ENCODE measurements at places on chromosomes 7 and 10. TPM values are rescaled to one million over a fixed set of nuclear protein-coding genes. Genes with fewer than 3 reads are reported as not detected.
A peak's percentile ranks its signal among the peaks of the same experiment; 100 is the strongest.

DNA sequence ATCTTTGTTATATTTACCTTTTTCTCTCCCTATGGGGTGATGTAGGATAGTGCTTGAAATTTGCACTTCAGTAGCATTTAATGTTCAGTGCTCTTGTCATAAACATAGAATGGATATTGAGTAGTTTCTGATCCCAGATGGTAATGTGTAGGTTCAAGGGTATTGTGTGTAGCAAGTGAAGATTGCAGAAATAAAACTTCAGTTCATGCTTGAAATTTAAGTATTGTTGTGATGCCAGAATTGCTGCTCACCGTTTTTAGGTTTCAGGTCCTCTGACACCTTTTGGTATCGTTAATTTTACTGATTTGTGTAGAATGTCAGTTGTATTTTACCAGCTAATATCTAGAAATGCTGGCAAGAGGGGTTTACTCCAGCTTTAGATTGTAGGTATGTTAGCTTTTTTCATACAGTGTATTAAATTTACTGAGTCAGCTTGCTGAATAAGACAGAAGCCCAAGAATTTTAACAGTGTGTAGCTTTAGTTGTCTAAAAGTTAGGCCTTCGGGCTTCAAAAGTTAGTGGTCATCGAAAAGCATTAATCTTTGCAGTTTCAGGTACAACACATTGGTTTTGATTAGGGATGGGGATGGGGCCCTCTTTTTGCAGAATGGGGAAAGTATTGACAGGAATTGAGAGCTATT, 1.9 kb downstream of the PTEN start:
- no peaks in the 10 kb centered on the region for H3K36me3 ChIP-seq
- no peaks in the 10 kb centered on the region for H3K27me3 ChIP-seq
- peak overlapping the region; percentile 80 for H3K4me3 ChIP-seq

SPDYE16 gene
- total RNA-seq, result not detected

DNA sequence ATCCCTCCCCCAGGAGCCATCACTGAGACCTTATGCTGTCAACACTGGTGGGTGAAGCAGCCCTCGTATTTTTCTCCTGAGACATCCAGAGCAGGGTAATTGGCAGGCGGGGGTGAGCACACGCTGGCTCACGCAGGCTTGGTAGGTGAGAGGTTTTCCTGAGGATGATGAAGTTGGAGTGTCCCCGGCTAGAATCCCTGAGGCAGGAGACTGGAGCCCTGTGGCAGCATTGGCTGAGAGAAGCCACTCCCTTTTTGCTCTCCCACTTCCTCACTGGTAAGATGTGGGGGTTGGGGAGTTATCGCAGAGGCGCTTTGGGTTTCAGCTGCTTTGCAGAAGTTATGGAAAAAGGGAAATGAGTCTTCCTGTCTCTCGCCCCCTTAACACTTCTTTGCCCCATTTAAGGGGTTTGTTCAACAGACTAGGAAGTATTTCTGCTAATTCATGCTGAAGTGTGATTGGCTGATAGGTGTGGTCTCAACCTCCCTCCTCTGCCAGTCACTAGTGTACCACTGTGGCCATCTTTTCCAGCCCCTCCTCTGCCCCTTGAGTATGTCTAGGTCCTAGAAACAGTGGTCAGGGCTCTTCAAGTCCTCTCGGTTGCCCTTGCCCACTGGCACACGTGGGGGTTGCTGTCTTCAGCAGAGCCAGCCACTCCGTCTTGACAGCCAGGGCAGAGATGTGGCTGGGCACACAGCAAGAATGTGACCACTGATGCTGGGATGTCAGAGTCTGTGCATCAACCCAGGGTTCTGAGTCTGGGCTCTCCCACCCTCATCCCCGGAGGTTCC, 5.7 kb downstream of the ARPC1B start:
- H3K27ac ChIP-seq, result peak overlapping the region; percentile 62
- H3K27me3 ChIP-seq, result no peaks in the 10 kb centered on the region
- peaks cover 23% of the 10 kb centered on the region for H3K4me1 ChIP-seq
- no peaks in the 10 kb centered on the region for H3K36me3 ChIP-seq

GRCh38 chr10:79178614-79179163, 109.9 kb downstream of the ZMIZ1 start:
- H3K27ac ChIP-seq, result no peak overlapping the region
- no peaks in the 10 kb centered on the region for H3K27me3 ChIP-seq
- no peaks in the 10 kb centered on the region for H3K36me3 ChIP-seq
- H3K4me3 ChIP-seq, result no peak overlapping the region

- H3K36me3 ChIP-seq, result no peaks in the 10 kb centered on the region
- peak overlapping the region; percentile 98 for H3K27ac ChIP-seq
- no peaks in the 10 kb centered on the region for H3K27me3 ChIP-seq
- peak overlapping the region; percentile 30 for H3K4me3 ChIP-seq
These were observed 27.1 kb downstream of the TAS2R16 start for GRCh38 chr7:122968389-122968788.

DNA sequence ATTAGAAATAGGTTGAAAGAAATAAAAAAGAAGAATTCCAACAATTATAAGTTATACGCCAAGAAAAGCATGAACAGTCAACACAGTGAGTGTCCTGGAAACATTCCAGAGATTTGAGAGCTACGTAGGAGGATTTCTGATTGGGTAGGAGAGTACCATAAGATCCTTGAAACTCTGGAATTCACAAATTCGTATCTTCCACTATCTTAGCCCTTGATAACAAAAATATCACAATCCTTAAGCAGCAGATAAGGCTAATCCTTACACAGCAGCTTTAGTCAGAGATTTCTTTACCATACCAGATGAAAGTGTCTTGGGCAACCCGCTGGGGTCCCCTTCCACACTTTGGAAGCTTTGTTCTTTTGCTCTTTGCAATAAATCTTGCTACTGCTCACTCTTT, 8.2 kb downstream of the TPK1 start:
- no peaks in the 10 kb centered on the region for H3K36me3 ChIP-seq
- no peaks in the 10 kb centered on the region for H3K27me3 ChIP-seq
- peaks cover 12% of the 10 kb centered on the region for H3K4me1 ChIP-seq
- no peak overlapping the region for H3K4me3 ChIP-seq
- peak; percentile 52 for DNase-seq

EVX1 gene
- not detected for total RNA-seq

STEAP4 gene
- not detected for total RNA-seq

SMURF1 gene
- 18.4 TPM for total RNA-seq

LBX1 gene
- total RNA-seq, result not detected

C7orf57 gene
- not detected for total RNA-seq

GRCh38 chr10:30902621-30903396, 128.9 kb downstream of the ZNF438 start:
- no peaks in the 10 kb centered on the region for H3K27me3 ChIP-seq
- DNase-seq, result no peak
- H3K36me3 ChIP-seq, result no peaks in the 10 kb centered on the region
- H3K4me3 ChIP-seq, result no peak overlapping the region
- no peaks in the 10 kb centered on the region for H3K4me1 ChIP-seq

- H3K27ac ChIP-seq, result no peak overlapping the region
- no peak overlapping the region for H3K4me3 ChIP-seq
- H3K4me1 ChIP-seq, result no peaks in the 10 kb centered on the region
- DNase-seq, result no peak
- H3K36me3 ChIP-seq, result no peaks in the 10 kb centered on the region
- H3K27me3 ChIP-seq, result no peaks in the 10 kb centered on the region
These were observed 15.3 kb upstream of the KCNIP2 start for GRCh38 chr10:101858723-101859500.

- no peaks in the 10 kb centered on the region for H3K4me1 ChIP-seq
- DNase-seq, result no peak
These were observed 100.7 kb downstream of the NKX6-2 start for GRCh38 chr10:132685101-132685891.

Data from A673 (cell line).